ENCODE measurements at places on chromosomes 1 and 21.

DNA sequence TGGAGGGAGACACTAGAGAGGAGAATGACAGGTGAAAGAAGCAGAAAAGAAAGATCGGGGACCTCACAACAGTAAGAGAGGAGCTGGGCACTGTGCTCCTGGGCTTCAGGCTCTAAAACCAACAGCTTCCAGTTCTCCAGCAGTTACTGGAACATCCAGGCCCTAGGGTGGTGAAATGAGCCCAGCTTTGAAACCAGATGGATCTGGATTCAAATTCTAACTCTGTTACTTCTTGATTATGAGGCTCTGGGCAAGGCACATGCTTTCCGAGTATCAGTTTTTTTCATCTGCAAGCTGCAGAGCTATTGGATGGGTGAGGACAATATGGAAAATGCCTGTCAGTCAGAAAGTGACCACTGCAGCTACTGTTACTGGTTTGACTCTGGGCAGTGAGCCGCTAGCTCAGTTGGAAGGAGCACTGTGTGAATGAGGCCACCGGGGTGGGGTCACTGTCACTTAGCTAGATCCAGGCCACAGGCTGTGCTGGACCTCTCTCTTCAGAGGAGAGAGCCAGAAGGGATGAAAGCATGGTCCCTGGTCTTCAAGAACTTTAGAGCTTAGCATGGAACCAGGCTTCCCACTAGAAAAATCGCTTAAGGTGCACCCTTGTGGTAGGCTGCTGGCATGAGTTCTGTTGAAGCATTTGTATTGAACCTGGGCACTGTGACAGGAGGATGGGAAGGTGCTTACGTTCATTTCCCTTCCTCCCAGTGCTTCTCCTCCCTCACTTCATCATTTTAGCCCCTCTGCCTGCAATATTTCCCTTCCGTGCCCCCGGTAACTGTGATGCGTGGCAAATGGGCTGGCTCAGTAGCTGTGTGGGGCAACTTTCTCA lies 12.2 kb downstream of the PLEKHO1 start:
- no peak for DNase-seq

DNA sequence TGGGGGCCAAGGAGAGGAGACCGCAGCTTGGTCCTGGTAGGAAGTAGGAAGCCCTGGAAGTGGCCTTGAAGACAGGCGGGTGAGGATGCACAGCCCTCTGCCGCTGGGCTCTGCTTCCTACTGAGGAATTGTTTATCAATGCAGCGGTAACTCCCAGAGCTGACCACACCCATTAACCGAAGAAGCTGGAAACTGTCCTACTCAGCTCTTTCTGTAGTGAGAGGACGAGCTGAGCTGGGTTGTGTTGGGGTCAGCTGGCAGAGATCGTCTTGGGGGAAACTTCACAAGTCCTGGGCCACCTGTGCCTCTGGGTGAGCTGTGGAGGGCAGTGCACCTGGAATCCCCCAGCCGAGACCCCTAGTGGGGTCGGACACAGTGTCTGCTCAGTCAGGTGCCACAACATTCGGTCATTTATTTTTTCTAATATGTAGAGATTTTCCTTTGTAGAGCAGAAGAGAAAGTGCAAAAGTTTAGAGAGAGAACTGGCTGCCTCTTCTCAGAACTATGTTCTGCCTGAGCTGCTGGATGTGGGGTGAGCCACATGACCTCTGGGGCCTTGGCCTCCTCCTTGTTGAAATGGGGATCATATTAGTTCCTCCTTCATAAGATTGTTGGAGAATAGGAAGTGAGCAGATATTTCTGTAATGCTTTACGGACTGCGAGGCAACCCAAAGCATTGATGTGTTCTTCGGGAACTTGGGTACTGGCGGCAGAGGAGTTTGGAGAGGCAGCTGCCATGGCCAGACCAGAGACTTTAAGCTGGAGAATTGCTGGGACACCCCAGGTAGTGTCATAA lies 3.6 kb downstream of the NECAP2 start:
- peak; percentile 59 for DNase-seq

DNA sequence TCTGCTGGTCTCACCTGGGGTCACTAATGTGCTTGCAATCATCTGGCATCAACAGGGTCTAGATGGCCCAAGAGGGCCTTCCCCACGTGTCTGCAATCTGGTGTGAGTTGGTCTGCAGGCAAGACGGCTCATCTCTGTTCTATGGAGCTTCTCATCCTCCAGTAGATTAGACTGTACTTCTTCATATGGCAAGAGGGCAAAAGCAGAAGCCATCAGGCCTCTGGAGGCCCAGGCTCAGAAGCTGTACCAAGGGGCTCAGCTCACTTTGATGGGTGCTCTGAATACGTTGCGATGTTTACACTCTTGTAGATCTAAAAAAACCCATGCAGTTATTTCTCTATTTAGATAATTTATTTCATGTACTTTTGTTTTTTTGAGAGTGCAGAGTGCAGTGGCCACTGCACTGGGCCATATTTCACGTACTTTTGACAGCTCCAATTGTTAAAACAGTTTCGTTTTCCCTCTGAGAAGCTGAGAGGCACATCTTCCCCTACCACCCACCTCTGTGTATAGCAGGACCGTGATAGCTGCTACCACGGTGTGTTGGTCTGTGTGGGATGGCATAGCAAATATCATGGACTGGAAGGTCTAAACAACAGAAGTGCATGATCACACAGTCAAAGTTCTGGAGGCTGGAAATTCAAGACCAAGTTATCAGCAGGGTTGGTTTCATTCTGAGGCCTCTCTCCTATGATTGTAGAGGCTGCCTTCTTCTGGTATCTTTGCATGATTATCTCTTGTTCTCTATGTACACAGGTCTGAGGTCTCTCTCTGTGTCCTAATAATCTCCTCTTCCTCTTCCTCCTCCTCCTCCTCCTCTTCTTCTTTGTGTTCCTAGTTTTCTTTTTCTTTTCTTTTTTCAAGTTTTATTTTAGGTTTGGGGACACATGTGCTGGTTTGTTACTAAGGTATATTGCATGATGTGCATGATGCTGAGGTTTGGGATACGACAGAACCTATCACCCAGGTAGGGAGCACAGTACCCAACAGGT lies 17.0 kb downstream of the CITED4 start:
- DNase-seq = no peak

DNA sequence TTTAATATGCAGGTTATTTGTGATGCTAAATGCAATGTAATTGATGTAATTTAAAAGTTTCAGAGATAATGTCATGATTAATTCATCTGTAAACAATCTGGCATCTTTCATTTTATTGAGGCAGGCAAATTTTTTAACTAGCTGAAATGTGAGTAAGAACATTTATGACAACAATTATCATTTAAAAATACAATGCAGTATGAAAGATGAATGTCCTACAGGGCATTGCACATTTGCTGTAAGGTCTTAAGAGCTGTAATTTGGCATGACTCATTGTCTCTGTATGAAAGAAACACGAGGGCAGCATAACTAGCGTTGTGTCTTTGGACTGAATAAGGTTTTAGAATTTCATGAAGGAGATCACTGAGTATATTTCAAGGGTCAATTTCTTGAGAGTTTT lies 642.8 kb downstream of the PLA2G4A start:
- DNase-seq = peak; percentile 4

- DNase-seq = peak; percentile 70
Measured at GRCh38 chr1:31095298-31095981, 29.9 kb upstream of the PUM1 start.

GRCh38 chr1:93235261-93235660 lies 54.7 kb downstream of the CCDC18 start:
- DNase-seq = peak; percentile 29

DNA sequence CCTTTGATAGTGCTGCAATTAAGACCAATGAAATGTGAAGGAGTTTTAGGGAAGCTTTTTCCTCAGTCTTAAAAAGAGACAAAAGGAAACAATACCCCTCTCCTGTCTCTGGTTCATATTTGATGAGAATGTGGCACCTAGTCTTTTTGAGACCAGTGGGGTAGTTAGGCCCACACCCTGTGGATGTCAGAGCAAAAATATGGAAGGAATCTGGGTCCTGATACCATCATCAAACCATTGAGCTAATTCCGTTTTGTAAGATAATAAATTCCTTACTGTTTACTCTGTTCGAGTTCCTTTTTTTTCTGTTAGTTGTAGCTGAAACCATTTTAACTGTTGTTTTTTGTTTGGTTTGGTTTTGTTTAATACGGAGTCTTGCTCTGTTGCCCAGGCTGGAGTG lies 33.3 kb downstream of the PTPRC start:
- DNase-seq = peak; percentile 40

DNA sequence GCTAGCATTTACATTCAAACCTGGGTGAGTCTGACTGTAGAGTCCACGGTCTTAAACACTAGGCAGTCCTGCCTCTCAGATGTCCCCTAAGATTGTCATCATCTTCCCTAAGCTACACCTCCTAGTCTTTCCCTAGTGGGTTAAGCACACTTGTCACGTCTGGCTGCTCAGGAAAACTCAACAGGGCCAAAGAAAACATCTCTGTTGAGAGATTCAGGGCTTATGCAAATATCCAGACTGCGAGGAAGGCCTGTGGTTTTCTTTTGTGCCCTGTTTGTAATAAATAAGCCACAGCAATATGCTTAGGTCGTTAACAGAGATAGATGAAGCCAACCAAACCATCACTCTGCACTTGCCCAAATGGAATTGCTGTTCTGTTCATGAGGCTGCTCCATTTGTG lies 472.6 kb upstream of the DEPDC1 start:
- no peak for DNase-seq

GRCh38 chr1:26477446-26478152 lies 5.4 kb downstream of the HMGN2 start:
- DNase-seq = no peak

DNA sequence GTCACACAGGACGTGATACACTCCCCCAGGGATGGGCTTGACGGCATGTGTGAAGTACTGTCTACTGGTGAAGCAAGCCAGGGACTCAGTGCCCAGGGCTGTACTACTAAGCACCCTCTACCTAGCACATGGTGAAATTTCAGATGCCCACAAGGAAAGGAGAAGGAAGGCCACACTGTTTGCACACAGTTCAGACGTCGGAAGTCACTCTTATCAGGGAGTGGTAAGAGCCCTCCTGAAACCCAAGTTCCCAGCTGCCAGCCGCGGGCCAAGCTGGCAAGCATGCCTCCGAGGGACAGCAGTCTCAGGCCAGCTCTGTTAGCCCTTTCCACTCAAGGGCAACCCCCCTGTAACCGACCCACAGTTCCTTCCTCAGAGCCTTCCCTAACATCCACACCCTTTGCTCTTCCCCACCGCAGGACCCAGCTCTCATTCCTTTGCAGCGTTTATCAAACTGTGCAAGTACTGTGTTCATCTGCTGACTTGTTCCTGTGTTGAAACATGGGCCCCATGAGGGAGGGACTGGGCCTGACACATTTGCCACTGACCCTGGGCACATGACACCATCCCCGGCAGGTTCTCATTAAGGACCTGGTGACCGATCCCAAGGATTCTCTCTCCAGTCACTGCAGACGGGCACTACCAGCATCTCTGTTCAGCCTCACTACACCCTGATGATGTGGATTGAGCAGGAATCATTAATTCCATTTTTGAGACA lies 58.5 kb downstream of the SLC66A1 start:
- DNase-seq = no peak

- DNase-seq = peak; percentile 38
Measured at GRCh38 chr1:227885648-227886502, 61.9 kb downstream of the WNT9A start.

- DNase-seq = peak; percentile 97
Measured at GRCh38 chr1:167797015-167797414, 75.2 kb downstream of the MPZL1 start.

- DNase-seq = no peak
Measured at GRCh38 chr1:11571906-11572616, 82.2 kb downstream of the FBXO2 start.

DNA sequence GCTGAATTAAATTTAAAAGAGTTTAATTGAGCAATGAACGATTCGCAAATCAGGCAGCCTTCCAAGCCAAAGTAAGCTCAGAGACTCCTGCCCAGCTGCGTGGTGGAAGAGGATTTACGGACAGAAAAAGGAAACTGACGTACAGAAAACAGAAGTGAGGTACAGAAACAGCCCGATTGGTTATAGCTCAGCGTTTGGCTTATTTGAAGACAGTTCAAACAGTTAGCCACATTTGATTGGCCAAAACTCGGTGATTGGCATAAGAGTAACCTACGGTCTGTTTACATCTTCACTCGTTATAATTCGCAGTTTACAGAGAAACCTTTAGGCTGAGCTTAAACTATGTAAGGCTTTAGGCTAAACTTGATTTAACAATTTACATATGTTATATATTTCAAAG lies 46.9 kb downstream of the CR1L start:
- peak; percentile 6 for DNase-seq

GRCh38 chr1:203476216-203476814 lies 709 bp downstream of the PRELP start:
- DNase-seq = peak; percentile 6

- no peak for DNase-seq
Measured at GRCh38 chr1:93275634-93276295, 69.9 kb upstream of the DR1 start.

- DNase-seq = peak; percentile 19
Measured at GRCh38 chr1:59553371-59553770, 256.5 kb downstream of the FGGY start.

- DNase-seq = peak; percentile 42
Measured at GRCh38 chr1:226637147-226637935, 88.8 kb downstream of the STUM start.

GRCh38 chr1:98264727-98265126 lies 343.9 kb upstream of the DPYD start:
- DNase-seq = no peak

- no peak for DNase-seq
Measured at GRCh38 chr1:107228704-107229371, 88.0 kb downstream of the NTNG1 start.

DNA sequence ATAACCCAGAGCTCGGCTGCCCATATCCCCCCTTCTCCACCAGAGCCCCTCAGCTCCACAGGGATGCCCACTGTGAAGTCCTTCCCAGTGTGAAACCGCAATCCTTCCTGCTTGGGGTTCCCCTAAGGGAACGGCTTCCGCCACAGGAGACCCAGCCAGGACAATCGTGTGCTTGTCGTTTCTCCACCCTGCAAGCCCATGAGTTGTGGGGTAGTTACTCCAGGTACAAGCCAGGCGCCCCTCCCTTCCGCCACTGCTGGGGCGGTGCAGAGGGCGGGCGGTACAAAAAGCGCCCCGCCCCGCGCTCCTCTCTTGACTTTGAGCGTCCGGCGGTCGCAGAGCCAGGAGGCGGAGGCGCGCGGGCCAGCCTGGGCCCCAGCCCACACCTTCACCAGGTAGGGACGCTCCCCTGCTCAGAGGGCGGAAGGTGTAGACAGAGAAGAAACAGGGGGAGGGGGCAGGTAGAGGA lies at the start of gene TINAGL1:
Gene TINAGL1, plus strand, starts transcription at position 315 of the 469 bp plus-strand sequence. CDS start 634 bp downstream, outside the sequence.
- no peak for DNase-seq

DNA sequence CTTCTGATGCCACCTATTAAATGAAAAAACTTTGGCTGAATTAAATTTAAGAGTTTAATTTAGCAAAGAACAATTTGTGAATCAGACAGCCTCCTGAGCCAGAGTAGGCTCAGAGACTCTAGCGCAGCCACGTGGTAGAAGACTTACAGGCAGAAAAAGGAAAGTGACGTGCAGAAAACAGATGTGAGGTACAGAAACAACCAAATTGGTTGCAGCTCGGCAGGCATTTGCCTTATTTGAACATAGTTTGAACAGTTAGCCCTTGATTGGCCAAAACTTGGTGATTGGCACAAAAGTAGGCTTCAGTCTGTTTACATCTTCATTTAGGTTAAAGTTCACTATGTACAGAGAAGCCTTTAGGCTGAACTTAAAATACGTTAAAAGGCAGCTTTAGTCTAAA lies 22.9 kb downstream of the TCP10L start:
- DNase-seq = peak; percentile 92

All from fibroblast of villous mesenchyme (primary cell).